ENCODE measurements at places on chromosomes 11 and 22.

DNA sequence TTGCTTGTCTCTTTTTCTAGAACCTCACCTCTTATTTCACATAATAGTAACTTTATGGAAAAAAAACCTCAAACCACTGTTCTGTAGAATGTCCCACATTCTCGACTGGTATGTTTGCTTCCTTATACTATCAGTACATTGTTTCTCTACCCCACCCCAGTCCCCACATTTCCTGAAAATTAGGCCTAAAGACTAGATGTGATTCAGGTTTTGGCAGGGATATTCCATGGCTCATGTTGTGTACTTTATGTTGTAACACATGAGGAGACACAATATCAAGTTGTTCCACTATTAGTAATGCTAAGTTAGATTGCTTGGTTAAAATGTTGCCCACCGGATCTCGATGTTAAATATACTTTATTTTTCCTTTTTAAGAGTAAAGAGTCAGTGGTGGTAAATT is 34.7 kb downstream of the DDIAS start:
- no peak for DNase-seq

DNA sequence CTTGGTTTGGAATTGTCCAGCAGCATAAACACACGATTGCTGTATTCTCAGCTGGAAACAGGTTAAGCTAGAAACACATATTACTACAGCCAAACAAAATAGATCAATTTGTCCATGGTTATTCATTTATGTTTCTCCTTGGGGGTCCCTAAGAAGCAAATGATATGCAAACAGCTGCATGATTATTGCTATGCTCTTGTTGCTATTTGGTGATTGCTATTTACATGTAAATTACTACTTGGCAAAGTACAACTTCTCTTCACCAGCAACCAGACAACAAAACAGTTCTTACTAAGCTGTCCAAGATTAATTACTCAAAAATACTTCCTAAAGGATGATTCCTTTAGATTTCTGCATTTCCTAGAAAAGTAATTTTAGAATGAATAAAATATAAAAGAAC is 567.9 kb upstream of the ARHGAP42 start:
- no peak for DNase-seq

DNA sequence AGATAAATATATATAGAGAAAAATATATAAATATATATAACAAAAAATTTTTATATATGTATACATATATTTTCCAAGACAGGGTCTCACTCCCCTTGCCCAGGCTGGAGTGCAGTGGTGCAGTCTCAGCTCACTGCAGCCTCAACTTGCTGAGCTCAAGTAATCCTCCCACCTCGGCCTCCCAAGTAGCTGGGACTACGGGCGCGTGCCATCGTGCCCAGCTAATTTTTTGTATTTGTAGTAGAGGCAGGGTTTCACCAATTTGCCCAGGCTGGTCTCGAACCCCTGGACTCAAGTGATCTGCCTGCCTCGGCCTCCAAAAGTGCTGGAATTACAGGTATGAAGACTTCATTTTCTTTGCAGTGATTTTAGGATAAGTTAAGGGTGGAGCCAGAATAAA is 38.9 kb upstream of the SEPTIN5 start:
- DNase-seq, result no peak

DNA sequence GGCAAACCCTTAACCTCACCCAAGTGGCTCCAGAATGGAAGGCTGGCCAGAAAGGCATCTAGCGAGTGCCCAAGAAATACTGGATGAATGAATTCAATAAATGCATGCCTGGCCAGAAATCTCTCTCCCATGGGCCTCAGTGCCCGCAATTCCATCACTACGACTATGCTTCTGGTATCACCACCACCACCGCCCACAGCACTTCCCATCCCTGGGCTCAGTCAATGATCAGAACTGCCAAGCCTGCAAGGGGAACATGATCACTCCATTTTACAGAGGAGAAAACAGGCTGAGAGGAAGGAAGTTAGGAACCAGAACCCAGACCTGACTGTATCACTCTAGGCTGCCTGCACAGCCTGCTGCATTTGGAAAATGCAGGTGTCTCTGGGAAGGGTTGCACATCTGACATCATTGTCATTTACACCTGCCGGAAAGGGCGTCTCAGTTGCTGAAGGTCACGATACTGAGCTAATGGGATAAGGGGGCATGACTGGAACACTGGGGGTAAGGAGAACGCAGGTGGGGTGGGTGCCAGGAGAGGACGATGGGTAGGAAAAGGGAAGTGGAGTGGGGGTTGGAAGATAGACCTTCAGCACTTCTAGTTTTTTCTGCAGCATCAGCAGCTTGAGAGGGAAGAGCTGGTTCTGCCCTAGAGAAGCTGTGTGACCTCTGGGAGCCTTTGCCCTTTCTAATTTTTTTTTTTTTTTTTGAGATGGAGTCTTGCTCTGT is 3.2 kb downstream of the GPR152 start:
- no peak for DNase-seq

DNA sequence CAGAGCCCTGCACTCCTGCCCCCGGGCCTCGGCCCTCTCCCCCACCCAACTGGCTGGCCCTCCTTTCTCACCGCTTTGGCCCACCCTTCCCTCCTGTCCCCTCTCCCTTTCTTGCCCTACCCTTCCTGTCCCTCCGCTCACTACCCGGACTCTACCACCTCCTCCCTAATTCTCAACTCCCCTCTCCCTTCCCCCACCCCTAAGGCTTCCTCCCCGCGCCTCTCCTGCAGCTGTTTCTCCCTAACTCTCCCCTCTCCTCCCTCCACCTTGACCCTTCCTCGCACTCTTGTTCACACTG is 421 bp downstream of the SLC15A3 start:
- DNase-seq, result no peak

- no peak for DNase-seq
Measured at GRCh38 chr11:122633219-122633829, 22.2 kb upstream of the UBASH3B start.

DNA sequence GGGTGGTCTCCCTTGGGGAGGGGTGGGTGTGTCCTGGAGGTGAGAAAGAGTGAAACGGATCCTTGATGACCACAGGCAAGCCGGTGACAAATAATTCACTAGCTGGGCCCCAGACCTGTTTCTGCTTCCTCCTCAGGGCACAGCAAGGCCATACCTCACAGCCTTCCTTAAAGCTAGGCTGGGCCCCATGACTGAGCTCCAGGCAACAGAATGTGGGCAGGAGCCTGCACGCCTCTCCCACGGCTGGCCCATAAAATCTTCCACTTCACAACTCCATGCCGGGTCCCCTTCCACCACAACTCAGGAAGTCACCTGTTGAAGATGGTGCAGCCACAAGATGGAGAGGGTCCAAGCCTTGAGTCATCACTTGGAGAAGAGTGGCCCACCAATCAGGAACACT is 23.9 kb downstream of the SLC22A12 start:
- DNase-seq, result no peak

DNA sequence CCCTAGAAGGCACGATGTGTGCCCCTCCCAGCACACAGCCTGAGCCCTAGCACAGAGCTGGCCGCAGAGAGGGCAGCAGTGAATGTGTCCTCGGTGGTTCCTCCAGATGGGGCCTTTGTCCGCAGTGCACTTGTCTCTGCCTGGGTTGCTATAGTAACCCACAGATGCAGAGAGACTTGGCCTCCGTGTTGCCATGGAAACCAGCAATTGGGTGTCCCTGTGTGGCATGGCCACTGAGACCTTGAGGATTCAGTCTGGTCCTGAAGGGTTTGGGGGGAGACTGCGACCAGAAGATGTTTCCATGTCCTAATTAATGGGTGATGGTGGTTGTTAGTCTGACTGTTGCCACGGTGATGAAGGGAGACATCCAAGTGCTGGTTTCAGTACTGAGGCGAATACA is 42.6 kb upstream of the TUB start:
- no peak for DNase-seq

- DNase-seq, result no peak
Measured at GRCh38 chr11:120994091-120994859, 29.6 kb upstream of the TBCEL start.

DNA sequence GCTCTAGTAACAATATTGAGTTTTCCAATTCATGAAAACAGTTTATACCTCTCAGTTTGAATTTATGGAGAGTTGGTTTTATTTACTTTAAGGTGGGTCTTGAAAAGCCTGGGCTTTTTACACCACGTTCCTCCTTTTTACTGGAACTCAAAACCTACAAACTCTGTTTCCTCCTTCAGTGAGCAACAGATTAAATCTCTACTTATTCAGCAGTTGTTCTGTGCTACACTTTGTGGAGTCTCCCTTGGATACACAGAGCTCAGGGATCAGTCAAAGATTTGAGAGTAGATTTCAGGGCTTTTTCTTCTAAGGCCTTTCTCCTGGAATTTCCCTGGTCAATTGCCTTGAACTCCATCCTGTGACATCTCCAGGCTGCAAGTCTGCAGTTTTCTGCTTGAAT is 3.5 kb downstream of the NXPE1 start:
- no peak for DNase-seq

DNA sequence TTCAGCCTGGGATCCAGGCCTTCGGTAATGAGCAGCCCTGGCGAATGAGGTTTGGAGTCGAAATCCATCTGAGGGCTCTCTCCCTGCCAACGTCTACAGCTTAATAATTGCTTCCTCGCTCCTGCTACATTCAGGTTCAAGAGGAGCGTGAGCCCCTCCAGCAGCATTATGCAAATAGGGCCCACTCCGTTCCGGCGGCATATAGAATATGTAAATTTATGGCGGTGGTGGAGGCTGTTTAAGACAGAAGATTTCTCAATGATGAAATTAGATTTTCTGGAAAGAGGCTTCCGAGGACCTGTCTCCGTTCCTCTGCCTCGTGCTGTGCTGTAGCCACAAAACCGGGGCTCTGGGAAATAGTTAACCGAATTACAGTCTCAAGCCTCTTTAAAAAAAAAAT is 402.8 kb downstream of the MIAT start:
- DNase-seq, result no peak

GRCh38 chr11:1979607-1980006 is 18.0 kb downstream of the H19 start:
- no peak for DNase-seq

- DNase-seq, result no peak
Measured at GRCh38 chr11:126949066-126949891, 51.3 kb downstream of the KIRREL3 start.

DNA sequence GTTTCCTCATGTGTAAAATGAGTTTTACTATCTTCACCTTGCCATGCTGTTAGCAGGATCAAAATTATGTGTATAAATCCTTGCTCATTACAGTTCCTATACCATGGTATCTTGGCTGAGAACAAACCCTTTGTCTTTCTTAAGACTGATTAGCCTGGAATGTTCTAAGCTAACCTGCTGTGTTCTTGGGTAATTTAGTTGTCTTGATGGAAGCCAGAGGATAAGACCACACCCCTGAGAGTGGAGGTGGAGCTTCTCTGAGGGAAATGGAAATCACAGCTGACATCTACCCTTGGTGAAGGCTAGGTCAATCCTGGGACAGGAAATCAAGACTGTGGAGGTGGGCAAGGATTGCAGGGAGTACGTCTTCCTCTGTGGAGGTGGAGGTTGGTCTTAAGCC is 206.1 kb upstream of the ARHGAP20 start:
- DNase-seq, result no peak

DNA sequence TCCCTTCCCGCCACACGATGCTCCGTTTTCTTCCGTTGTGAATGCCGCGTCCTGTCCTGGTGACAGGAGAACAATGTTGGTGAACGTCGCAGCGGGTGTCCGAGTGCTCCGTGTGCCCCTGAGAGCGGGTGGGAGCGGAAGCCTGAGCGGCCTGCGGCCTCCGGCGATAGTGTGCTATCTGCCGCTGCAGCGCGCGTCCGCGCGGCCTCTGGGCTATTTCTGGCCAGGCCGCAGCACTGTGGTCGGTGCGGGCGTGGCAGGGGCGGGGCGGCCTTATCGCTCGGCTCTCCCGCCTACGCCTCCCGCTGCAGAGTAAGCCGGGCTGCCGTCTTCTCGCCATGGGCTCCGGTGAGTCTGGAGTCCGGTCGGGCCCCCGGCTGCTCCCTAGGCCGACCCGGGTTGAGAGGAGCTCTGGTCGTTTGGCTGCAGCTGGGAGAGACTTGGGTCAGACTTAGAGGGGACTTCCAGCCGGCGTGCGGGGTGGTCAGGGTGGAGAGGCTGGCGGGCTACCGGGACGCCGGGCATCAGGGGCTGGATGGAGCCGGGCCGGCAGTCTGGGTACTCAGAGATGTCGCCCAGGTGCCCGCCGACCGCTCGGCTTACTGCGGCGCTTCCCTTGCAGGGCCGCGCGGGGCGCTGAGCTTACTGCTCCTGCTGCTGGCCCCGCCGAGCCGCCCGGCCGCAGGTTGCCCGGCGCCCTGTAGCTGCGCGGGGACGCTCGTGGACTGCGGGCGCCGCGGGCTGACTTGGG is at the start of gene GP1BB:
GP1BB (plus strand) TSS at position 308 of the 751 bp plus-strand sequence; CDS start at position 339, 31 bp downstream.
- peak; percentile 86 for DNase-seq

DNA sequence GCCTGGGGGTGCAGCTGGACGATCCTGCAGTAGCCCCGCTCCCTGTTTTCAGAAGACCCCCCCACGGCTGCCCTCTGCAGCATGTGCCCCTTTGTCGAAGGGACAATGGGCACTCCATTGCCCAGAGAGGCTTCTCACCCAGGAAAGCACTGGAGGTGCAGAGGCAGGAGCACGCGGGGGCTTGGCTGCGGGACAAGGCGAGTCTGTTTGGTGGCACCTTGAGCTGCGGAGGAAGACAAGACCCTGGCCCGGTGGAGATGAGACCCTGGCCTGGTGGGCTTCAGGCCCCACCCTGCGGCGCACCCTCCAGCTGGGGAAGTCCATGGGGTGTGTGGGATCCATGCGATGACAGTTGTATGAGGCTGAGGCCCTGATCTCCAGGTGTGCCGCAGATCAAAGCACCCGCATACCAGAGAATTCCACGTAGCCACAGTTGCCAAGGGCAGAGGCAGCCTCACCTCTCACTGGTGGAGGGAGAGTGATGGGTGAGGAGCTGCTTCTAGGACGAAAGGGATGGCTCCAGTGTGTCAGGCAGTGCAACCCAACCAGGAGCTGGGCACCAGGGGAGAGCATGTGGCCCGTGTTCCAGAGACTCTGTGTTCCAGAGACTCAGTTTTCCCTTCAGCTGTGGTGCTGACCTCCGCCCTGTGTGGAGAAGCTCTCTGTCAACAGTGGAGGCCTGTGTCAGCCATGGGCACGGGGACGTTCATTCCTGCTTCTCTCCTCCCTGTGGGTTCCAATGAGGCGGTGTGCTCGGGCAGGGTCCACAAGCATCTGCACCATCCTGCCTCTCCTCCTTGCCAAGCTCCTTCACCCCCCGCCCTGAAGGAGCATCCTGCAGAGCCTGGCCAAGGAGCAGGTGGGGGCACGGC is 10.0 kb downstream of the TBX1 start:
- DNase-seq, result no peak

DNA sequence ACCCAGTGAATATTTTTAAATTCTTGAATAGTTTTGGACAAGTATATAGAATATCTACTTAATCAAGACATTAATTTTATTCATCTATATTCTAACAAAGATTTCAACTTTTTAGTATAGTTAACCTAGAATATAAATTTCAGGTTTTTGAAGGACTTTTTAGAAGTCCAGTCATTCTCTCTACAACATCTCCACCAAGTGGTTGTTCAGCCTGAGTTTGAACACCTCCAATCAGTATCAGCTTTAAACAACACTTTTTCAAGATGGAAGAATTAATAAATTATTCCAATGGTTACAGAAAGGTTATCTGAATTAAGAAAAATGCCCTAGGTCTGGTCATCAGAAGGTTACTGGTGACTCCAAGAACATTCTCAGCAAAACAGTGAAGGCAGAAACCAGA is 31.8 kb downstream of the EIF3M start:
- no peak for DNase-seq

Data from CMK (cell line).